Spinal cord (tissue), 10 donors: ENCODE measurements at places on chromosomes 5 and 9.

- DNase-seq = no peak
These were observed 817 bp downstream of the SLC6A19 start for GRCh38 chr5:1202026-1202797.

DNA sequence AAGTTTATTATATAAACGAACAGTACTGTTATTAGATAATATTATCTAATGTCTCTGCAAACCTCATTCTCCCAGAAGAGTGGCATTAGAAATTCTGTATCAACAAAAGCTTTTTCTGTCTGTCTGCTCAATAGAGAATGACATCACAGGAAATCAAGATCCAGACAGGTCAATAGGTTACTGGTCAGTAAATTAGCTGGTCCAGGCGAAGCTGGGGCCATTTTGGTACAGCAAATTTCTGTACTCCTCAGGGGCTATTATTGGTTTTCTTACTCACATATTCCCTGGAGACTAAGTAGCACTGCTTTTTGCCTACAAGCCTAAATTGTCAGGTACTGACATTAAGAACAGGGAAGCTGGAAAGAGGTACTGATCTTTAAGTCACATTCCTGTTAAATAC, 80.5 kb downstream of the PLPP1 start:
- DNase-seq = no peak

DNA sequence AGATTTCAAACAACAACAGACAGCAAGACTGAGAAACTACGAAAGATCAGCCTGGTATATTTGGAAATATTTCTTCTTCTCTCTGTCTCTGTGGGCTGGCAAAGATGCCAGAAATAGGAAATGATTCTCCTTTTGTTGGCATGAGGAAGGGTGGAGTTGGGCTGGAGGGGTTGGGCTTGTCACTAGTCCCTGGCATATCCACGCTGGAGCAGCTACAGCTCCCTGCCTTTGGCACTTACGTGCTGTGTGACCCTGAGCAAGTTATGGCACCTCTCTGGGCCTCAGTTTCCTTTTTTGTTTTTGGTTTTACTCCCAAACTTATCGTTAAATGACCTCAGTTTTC, 354 bp upstream of the KCNMB1 start:
- no peak for DNase-seq

- no peak for DNase-seq
These were observed 2.1 kb upstream of the UIMC1 start for GRCh38 chr5:177008716-177009115.

DNA sequence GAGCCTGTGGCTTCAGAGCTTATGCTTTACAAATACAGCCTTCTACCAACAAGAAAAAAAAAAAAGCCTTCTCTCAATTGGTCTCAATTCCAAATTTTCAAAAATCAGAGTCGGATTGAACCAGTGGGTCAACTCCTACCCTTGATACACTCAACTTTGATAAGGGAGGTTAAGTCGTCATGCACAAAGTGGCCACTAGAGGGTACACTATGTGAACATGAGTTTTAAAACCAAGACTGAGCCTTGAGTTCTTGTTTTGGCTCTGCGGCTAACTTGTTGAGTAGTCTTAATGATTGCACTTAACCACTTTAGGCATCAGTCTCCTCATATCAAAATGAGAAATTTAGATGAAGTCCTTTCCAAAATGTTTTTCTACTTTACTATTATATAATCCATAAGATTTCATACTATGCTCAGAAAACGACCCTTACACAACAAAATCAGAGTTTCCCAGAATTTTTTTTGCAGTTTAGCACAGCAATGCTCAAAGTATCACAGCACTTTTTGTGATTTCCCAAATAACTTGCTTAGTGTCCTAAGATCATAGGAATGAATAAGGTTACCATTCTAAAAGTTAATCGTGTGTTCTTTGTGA, 92.9 kb upstream of the MTAP start:
- DNase-seq = peak; percentile 28

DNA sequence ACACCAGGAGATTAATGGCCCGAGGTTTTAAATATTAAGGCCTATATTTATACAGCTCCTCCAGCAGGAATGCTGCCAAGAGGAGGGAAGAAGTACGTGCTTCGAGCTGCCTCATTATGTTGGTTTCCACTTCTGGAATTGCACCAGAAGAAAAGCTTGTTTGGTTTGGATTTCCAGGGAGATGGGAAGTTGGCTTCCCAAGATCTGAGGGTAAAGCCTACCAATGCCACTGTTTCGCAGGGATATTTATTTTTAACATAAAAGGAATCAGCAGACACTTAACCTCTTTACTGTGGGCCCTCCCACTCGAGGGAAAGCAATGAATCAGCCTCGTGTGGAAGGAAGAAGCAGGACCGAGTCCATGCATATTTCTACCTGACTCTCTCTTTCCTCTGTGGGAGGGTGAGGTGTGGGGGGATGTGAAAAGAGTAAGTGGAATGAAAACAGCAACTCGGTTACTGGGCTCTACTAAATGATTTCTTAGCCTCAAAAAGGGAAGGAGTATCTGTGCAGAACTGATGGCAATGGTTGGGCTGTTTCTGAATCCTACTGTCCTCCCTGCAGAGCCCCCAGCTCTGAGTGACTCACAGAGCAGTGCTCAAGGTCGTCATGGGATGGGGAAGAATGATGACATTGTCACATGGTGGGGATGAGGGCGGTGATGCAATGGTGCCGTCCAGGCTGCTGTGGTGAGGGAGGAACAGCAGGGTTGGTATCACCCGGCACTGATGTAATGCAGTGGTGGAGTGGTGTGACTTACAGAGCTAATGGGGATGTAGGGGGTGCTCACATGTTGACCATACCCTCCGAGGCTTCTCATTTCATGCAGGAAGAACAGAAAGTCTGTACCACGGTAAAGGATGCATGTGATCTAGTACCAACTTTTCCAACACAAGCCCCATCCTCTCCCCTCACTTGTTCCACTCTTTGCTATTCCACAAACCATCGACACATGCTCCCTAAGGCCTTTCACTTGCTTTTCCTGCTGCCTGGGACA, 215.0 kb upstream of the PANK3 start:
- DNase-seq = peak; percentile 75
